Upper lobe of left lung (tissue), 6 donors: ENCODE measurements at places on chromosomes 13 and 19. TPM values are rescaled to one million over a fixed set of nuclear protein-coding genes. Genes with fewer than 3 reads are reported as not detected.

- no peak overlapping the region for H3K27ac ChIP-seq
- H3K4me3 ChIP-seq = no peak overlapping the region
- peaks cover 12% of the 10 kb centered on the region for H3K4me1 ChIP-seq
- H3K36me3 ChIP-seq = no peaks in the 10 kb centered on the region
Observed at GRCh38 chr19:39518975-39519374, 4.0 kb downstream of the SELENOV start.

DNA sequence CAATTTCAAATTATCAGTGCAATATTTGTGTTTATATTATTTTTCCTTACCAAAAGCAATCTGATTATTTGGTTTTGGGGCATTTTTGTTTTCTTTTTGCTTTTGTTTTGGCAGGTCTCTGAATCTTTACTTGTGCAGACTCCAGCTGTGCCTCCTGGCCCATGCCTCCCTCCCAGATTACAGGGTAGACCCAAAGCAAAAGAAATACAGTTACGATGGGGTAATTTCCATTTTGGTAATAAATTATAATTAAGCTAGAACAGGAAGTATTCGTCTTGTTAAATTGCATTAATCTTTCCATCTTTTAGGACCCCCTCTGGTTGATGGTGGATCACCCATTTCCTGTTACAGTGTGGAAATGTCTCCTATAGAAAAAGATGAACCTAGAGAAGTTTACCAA is 29.2 kb upstream of the MLNR start:
- DNase-seq = no peak
- H3K27ac ChIP-seq = no peak overlapping the region
- H3K36me3 ChIP-seq = peaks cover 53% of the 10 kb centered on the region
- H3K4me1 ChIP-seq = no peaks in the 10 kb centered on the region

DNA sequence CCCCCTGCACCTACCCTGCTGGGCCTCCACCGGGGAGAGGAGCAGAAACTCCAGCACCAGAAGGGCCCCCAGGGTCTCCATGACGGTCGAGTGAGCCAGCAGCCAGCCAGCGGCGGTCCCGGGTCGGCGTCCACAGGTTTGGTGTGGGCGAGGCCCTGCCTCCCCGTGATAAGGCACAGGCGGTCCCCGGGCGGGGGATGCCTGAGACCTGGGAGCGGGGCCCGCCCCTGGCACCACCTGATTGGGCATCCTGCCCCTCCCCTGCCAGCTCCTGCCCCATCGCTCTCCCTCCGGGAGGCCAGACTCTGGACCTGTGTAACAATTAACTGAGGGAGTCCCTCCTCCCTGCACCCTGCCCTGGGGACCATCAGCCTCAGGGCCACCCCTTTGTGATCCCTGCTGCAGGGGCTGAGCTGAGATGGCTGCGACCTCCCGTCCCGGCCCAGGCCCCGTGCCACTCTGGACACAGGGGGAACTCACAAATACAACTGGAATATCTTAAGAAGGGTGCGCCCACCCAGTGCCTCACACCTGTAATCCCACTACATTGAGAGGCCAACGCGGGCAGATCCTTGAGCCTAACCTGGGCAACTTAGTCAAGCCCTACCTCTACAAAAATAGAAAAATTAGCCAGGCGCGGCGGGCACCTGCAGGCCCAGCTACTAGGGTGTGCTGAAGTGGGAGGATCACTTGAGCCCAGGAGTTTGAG is at the start of gene SMIM24:
TSS of gene SMIM24 (minus strand) at position 143 of the 709 bp plus-strand sequence. CDS start at position 81, 62 bp downstream.
- H3K27ac ChIP-seq = no peak within 1 kb of the TSS
- DNase-seq = no peak
- H3K4me1 ChIP-seq = no peaks in the 10 kb centered on the region

- H3K4me1 ChIP-seq = peaks cover 3% of the 10 kb centered on the region
- no peak overlapping the region for H3K4me3 ChIP-seq
- no peaks in the 10 kb centered on the region for H3K27me3 ChIP-seq
- H3K36me3 ChIP-seq = no peaks in the 10 kb centered on the region
- no peak overlapping the region for H3K27ac ChIP-seq
- no peak for DNase-seq
Observed at GRCh38 chr19:17755977-17756670, 4.8 kb downstream of the FCHO1 start.

DNA sequence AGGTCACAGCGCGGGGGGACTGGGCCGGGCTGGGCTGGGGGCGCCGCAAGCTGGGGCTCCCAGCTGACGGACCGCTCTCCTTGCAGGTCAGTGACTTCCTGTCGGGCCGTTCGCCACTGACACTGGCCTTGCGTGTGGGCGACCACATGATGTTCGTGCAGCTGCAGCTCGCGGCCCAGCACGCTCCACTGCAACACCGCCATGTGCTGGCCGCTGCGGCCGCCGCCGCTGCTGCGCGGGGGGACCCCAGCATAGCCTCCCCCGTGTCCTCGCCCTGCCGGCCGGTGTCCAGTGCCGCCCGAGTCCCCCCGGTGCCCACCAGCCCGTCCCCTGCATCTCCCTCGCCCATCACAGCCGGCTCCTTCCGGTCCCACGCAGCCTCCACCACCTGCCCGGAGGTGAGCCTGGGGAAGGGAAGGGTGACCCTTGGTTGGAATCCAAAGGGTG is 5.7 kb downstream of the MIDN start:
- H3K4me3 ChIP-seq = peak overlapping the region; percentile 97

CACNG7 gene
- not detected for total RNA-seq

FXYD3 gene
- total RNA-seq = 211 TPM

ODAD3 gene
- total RNA-seq = 1.4 TPM

DNA sequence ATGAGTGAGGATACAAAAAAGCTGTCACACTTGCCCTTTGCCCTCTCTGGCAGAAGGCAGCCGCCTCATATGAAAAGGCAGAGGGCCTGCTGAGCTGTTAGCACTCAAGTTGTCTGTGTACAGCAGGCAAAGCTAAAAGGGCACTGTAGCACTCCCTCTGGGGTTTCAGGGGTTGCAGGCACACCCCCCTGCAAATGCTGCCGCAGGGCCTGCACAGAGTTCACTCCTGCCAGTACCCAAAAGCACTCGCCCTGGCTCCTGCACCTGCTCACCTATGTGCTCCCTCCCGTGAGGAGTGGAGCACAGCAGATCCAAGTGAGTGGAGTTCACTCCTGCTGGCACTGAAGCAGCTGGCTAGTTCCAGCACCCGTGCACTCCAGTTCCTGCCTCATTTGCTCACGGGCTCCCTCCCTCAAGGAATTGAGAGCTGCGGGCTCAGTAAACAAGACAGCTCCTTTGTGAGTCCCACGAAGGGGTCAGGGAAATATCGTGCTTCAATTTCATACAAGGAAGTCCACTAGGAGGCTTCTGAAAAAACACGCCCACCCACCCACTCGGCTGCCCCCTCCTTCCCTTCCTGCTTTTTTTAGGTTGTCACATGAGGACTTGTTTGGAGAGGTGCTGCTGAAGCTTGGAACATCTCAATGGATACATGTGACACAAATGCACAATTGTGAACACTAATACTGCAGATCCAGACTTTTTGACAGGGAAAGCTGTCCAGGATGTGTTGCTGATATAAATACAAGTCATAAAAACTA is 9.9 kb upstream of the RCBTB2 start:
- no peaks in the 10 kb centered on the region for H3K36me3 ChIP-seq
- H3K27me3 ChIP-seq = no peaks in the 10 kb centered on the region
- H3K27ac ChIP-seq = peak overlapping the region; percentile 18
- H3K4me3 ChIP-seq = no peak overlapping the region
- peak; percentile 63 for DNase-seq
